ENCODE measurements at places on chromosomes 6 and 20.
A peak's percentile ranks its signal among the peaks of the same experiment; 100 is the strongest.

DNA sequence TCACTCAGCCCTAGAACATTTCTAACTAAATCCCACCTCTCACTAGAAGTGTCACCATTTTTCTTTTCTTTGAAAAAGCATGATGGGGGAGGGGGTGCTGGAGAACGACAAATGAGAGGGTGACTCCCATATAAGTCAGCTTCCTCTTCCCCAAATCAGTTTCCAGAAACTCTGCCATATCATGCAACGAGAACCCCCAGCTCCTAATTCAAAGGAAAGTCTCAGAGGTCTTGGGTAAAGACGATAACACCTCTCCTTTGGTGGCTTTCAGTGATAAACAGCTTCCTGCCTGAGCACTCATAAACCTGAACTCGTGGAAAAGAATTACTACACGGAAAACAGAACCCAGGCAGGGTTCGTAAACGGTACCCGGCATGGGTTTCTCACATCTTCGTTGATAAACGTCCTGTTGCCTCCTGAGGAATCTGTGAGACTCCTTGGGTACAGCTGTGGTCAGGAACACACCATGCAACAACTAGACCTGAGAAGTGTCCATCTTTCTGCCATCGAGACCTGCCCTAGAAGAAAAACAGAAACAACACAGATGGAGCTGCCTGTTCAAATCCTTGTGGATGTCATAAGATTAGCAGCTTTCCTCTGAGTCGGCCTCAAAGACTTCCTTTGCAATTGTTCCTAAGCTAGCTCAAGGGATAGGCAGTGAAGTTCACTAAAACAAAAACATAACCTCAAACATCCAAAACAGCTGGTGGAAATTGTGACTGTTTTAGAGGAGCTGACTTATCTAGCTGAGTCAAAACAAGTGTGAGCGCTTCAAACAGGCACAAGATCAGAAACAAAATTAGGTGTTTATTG, 185.8 kb upstream of the PRDM1 start:
- DNase-seq: no peak

DNA sequence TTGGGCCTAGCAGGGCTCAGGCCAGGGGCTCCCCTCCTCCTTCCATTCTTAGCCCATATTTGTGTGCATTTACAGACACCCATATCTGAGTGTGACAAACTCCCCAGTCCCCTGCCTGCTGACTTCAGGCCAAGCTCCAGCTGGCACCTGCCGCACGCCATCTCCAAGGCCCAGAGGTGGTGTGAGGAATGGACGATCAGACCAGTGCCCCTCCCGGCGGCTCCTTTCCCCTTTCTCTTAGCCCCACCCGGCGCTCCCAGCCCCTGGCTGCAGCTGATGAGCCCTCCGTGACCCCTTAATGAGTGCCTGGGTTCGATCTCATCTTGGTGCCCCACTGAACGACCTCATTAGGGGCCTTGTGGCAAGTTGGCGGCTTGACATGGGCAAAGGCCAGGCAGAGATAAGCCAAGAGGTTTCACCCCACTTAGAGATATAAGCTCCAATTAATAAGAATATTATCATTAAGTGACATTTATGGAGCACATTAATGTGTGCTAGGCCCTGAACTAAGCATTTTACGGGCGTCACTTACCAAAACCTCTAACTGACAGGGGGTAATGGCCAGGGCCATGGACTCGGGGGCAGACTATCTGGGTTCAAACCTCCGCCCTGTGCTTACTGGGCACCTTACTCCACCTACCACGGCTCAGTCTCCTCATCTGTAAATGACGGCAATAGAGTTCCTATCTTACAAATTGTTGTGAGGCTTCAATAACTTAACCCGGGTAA, 17.5 kb downstream of the ADA start:
- DNase-seq: no peak

- no peak for DNase-seq
These were observed 106.6 kb upstream of the LRFN2 start for GRCh38 chr6:40693768-40694167.

DNA sequence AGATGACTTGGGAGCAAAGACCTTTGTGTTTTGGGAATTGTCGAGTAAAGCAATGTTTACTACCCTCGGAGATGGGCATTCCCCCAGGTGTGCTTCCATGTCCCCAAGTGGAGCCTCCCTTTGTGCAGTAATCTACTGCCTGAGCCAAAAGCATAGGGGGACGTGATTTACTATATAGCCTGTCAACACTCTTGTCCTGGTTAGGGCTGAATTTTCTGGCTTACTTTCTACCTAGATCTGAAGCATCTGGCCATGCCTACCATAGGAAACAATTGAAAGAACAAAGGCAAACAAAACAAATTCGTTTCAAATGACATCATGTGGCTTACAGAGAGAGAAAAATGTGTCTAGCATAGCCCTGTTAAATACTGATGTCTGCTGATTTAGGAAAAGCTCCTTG, 350.6 kb downstream of the SAMD5 start:
- no peak for DNase-seq

GRCh38 chr20:61525781-61526431, 273.8 kb downstream of the CDH4 start:
- no peak for DNase-seq

- peak; percentile 82 for DNase-seq
These were observed 48.6 kb upstream of the SNX9 start for GRCh38 chr6:157774153-157775135.

DNA sequence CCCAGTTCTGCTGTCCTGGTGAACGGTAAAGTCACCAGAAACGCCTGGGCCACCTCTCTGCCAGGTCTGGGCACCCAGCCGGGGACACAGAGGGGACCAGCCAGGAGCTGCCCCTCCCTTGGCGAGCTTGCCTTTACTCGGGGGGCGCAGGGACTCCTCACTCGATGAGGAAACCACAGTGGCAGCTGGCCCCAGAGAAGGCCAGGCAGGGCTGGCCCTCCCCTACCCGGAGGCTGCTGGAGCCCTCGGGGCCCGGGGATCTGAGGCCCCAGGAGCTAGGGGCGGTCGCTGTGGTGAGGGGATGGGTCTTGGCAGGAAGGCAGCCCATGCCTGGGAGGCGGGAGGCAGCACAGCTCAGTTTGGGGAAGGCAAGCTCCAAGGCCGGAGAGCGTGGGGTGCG, 80.4 kb upstream of the SLCO4A1 start:
- no peak for DNase-seq

DNA sequence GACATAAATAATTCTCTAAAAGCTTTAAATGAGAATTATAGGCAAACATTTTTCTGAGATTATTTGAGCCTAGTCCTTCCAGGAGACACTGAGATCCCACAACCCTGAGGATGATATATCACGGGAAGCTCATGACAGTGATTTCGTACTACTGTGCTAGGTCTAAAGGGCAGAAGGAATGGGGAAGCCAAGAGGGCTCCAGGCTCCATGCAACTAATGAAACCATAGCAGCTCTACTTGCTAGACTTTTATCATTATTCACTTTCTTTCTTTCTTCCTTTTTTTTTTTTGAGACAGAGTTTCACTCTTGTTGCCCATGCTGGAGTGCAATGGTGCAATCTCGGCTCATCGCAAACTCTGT, 57.3 kb upstream of the SGK1 start:
- DNase-seq: no peak

GRCh38 chr20:33713865-33714367, 6.2 kb downstream of the PXMP4 start:
- DNase-seq: no peak

- no peak for DNase-seq
These were observed 19.5 kb upstream of the ASXL1 start for GRCh38 chr20:32338665-32339064.

DNA sequence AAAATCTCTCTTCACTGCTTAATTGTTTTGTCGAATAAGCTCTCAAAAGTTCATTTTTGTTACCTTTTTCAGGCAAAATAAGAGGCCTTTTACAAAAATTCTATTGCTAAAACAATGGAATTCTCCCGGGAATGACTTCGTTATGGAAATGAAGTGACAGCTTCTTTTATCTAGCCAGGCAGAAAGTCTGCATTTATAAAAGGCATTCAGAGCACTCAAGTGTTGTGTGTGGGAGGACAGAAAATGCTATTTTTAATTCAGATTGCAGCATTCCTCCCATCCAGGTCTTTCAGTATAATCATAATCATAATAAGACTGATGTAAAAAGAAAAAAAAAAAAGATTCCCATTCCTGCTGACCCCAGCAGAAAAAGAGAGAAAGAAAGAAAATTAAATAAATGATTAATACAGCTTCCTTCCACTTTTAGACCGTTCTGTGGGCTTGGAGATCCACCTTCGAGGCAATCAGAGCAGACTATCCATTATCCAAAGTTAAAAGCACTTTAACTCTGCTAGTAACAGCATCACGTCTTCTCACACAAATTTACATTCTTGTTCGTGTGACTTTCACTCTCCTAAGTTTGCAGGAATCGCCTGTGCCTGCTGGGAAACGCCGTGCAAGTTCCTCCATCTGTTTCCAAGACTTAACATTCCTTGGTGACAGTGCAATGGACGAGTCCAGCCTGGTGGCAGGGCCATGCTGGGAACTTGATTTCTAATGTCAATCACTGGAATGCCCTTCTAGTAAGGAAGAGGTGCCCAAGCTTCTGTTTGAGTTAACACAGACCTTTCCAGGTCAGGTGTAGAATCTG, 258.8 kb downstream of the GMPR start:
- DNase-seq: no peak

DNA sequence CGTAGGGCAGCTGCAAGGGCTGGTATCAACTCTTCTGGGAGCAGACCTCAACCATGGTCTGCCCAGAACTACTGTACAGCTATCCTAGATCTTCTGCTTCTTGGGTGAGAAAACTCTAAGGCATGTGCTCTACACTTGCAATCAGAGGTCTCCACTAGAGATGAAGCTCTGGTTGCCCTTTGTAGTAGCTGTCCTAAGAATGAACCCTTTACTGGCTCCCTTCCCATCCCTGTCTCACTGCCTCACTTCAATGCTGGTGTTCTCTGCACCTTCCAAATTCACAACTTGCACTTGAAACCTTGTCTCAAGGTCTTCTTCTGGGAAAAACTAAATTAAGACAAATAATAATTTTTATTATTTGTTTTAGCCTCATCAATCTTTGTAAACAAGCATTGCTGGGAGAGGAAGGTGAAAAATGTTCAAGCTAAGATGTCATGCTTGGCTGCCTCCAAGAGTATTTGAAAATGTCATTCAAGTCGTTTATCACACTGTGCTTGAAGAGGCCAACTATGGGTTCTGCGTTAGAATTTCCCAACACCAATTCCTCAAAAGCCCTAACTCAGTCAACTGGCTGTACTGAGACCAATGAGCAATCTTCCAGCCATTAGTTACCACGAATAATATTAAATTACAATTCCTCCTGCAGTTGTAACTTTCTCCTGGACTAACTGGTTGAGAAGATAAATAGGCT, 255.7 kb upstream of the PRND start:
- no peak for DNase-seq

DNA sequence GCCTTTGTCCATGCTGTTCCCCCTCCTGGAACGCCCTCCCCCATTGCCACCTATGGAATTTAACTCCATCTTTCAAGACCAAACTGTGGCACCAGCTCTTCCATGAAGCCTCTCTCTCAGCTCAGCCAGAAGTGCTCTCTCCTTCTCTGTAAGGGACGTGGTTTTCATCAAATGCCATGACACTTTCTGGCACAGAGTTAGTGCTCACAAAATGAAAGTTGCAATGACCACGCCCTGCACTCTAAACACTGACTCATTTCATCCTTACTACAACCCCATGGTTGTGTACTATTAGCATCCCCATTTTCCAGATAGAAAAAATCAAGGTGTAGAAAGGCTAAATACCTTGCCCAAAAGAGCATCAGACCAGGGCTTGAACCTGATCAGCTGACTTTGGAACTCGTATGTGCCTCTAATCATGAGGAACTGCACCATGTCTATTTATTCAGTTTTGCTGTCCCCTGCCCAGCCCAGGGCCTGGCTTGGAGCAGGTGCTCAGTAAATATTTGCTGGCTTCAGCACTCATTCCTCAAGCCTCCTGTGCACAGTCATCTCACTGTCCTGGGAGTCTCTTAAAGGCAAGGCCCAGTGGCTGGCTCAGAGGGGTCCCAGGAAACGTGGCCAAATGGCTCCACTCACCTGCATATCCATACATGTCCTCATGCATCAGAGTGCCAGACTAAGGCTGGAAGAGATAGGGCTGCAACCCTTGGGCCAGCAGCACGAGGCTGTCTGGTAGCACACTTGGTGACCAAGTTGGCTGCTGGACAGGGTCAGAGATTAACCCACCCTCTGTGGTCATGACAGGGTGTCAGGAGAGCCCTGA, 77.9 kb downstream of the MRPL14 start:
- no peak for DNase-seq

- DNase-seq: no peak
These were observed 233.7 kb downstream of the THBS2 start for GRCh38 chr6:169019727-169020491.

- DNase-seq: no peak
These were observed 407.7 kb downstream of the CDH26 start for GRCh38 chr20:60365882-60366281.

GRCh38 chr6:107560657-107561056, 70.7 kb downstream of the SOBP start:
- DNase-seq: no peak

DNA sequence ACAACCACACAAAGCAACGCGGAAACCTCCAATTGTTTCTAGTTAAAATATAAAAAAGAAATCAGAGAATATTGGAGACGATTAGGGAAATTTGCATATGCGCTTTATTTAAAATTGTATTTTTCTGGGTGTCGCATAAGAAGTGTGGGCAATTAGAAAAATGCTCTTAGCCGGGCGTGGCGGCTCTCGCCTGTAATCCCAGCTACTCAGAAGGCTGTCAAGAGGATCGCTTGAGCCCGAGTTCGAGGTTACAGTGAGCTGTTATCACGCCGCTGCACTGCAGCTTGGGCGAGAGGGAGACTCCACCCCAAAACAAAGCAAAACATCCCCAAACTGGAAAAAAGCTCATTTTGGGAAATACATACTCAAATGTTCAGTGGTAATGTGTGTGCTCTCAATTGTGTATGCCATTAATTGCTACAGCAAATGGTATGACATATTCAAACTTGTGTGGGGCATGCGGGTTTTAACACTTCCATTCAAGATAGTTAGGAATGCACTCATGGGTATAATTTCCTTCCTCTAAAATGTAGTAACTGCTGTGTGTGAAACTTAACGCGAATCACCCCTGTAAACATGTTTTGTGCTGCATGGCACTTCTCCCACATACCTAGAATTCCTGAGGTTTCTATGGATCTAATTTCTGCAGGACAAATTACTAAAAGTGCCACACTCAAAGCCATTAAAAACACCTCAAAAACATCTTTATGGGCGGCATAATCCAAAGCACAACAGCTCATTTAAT, 54.7 kb upstream of the HFE start:
- DNase-seq: no peak

- no peak for DNase-seq
These were observed 17.6 kb upstream of the IFNGR1 start for GRCh38 chr6:137236581-137237355.

- no peak for DNase-seq
These were observed 157.6 kb downstream of the MCHR2 start for GRCh38 chr6:99836471-99836870.

DNA sequence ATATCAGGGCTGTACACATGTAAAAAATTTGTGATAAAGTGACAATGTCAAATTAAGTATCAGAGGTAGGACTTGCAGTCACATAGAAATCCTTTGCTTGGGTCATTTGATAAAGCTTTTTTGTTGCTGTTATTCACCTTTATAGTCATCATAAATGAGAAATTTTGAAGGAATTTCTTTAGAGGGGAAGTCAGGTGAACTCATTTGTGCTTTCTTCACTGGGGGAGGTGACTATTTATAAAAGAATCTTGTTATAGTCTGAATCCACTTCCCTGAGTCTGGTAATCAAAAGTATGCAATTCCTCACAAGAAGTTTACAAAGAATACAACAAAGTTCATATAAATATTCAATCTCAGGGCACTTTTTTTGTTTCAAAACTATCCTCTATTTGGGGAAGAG, 47.7 kb downstream of the FRK start:
- DNase-seq: no peak

Data from HuH-7.5 (cell line).